ENCODE measurements at places on chromosomes 3 and 15.

DNA sequence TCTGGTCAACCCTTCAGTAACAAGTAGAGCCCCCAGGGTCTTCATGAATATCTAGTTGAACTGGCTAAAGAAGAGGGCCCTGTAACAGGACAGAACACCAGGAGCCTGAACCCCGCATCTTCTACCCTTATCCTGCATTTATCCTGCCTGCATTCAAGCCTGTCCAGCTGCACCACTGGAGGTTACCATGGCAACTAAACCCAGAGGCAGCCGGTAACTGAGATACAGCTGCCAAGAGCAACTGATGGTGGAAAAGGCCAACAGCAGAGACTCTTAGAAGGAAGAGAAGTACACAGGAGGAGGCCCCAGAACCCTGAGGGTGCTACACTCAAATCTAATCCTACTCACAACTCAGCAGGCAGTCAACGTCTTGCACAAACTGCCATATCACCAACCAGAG is 3.7 kb upstream of the PRKAR2A start:
- DNase-seq: no peak

GRCh38 chr15:81280696-81281455 is 43.1 kb downstream of the STARD5 start:
- no peak for DNase-seq

GRCh38 chr15:35209838-35210237 is 124.7 kb upstream of the NANOGP8 start:
- no peak for DNase-seq

GRCh38 chr3:30496066-30496966 is 110.1 kb upstream of the TGFBR2 start:
- no peak for DNase-seq

DNA sequence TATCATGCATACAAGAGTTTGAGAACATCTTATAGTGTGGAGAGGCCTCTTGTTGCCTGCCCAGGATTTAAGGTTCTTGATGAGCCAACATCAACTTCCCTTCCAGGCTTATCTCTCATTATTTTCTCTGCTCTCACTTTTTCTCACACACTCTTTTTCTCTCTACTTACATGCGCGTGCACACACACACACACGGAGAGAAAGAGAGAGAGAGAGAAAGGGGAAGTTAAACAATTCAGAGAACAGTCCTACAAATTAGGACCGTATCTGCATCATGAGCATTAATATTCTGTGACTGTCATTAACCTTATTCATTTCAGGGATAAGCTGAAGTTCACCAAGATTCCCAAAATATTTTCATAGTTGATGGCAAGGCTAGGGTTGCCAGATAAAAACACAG is 269.0 kb downstream of the ZNF621 start:
- DNase-seq: no peak

DNA sequence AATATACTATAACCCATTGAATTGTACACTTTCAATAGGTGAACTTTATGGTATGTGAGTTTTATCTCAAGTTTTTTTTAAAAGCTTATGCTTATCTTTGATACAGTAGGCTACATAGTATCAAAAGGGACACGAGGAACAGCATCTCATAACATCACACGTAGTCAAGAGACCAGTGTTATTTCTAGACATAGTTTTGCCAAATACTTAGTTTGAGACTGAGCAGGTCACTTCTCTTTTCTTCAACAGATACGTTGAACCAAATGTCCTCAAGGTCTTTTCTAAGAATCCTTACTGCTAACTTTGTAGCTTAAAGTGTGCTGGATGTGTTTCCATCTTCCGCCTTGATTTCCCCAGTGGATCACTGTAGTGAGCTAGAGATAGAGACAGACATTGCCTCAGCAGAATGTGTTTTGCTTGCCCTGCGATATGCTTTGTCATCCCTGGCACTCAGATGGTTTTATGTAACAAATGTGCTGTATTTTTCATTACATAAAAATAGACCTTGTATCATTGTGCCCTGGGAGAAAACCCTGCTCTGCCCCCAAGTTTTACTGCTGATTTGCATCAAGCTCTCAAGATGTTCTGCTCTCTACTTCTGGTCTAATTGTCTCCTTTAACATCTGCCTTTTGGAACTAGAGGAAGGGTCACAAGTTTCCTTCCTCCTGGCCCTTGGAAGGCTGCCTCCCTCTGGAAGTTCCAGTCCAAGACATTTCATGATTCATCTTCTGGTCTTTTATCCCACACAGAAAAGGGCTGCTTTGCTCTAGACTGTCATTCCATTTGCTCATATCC is 426.4 kb upstream of the RGMA start:
- no peak for DNase-seq
